Iris pigment epithelial cell (primary cell): ENCODE measurements at places on chromosomes 3 and 15.

GRCh38 chr15:51731549-51732267 is 5.7 kb downstream of the LYSMD2 start:
- DNase-seq = peak; percentile 90

- no peak for DNase-seq
These were observed 298.7 kb downstream of the CLSTN2 start for GRCh38 chr3:140233702-140234101.

DNA sequence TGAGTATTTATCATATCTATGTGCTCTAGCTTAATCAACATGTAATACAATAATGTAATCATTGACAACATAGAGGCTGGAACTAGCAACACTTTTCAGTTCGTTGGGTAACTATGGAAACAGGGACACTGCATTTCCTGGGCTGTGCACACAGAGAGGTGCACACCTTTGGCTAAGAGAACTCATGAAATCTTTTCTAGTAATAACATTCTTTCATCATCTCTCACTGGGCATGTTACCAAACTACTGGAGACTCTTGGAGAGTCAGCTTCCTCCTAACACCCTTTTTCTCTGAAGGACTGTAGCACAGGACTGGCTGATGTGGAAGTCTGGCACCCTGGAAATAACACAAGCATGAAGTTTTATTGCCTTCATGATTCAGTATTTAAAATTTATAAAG is 135.6 kb downstream of the KCNMB2 start:
- DNase-seq = peak; percentile 51

DNA sequence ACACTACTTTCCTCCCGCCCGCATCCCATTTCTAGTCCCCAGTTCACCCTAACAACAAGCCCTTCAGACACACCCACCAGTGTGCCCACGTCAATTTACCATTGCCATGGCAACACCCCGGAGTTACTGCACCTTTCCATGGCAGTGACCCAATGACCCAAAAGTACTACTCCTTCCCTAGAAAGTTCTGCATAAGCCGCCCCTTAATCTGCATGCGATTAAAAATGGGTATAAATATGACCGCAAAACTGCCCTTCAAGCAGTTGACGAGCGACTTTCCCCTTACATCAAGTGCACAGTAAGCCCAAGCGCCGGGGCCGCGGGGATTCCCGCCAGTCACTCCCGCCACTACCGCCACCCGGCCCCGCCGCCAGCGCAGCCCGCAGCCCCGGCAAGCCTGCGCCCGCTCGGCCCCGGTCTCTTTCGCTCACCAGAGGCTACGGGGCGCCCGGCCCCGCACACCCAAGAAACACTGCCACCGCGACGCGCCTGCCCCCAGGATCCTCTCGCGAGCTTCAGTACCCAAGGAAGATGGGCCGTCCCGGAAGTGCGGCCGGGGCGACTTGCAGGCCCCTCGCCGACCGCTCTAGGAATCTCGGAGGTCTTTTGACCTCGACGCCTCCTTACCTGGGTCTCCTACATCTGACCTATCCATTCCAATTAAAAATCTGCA is 27.2 kb upstream of the ZNF502 start:
- peak; percentile 90 for DNase-seq

DNA sequence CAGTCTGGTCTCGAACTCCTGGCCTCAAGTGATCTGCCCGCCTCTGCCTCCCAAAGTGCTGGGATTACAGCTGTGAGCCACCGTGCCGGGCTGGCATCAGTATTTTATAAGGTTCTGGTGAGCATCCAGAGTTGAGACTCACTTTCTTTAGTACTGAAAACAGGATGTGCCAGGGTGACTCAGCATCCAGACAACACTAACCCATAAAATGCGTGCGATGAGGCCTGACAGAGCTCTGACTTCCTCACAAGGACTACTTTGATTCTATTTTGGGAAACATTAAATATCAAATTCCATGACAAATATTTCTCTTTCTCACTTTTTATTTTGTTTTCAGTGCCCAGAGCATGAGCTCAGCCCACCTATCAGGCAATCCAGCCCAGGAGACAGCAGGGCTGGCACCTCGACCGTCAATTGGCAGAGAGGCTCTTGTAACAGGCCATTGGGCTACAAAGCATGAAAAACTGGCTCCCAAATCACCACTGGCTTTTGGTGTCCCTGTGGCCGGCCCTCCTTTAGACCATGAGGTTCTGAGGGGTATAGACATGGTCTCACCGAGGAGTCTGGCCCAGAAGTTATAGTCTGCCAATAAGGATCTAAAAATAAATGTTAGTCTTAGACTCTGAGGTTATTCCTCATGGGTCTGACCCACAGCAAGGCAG is 75.0 kb downstream of the FEM1B start:
- peak; percentile 93 for DNase-seq

- no peak for DNase-seq
These were observed 2.0 kb upstream of the GP9 start for GRCh38 chr3:129058441-129059200.

- DNase-seq = no peak
These were observed 53.4 kb downstream of the FILIP1L start for GRCh38 chr3:100060685-100061484.

DNA sequence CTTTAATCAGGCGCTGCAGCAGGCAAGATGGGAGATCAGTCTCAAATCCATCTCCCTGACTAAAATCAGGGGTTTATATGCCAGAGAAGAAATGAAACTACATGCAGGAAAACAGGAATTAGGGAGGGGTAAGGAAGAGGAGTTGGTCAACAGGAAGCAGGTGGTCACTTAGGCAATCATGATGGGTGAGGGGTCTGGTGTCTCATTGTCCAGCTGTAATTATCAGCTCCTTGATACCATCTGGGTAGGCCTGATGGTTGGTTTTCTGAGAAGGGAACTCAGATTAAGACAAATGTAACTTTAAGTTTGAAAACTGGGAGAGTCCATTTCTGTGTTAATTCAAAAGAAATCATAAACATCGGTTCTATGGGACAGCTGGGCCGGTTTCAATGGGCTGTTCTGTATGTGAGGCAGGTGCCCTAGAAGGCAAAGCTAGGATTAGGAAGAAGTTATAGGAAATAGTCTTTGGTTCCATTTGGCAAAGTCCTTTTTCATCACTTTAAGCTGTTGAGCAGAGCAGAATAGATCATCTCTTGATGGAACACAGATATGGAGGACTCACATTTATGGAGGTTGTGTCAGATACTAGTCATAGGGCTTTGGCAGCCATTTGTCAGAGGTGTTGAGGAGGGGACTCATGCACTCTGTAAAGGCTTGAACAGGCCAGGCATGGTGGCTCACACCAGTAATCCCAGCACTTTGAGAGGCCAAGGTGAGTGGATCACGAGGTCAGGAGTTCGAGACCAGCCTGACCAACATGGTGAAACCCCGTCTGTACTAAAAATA is 149.4 kb downstream of the VGLL4 start:
- no peak for DNase-seq

DNA sequence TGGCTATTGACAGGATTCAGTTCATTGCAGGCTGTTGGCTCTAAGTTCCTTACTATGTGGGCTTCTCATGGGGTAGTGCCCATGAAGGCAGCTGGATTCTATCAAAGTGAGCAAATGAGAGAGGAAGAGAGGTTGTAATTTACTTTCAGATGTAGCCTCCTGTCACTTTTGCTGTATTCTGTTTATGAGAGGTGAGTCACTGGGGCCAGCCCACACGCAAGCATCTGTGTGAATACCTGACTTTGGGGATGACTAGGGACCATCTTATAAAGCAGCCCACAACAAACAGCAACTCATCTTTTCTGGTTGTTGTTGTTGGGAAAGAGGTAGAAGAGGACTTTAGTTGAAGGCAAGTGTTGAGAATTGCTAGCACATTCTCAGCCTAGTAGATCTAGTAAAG is 506.3 kb upstream of the GRM7 start:
- DNase-seq = no peak

DNA sequence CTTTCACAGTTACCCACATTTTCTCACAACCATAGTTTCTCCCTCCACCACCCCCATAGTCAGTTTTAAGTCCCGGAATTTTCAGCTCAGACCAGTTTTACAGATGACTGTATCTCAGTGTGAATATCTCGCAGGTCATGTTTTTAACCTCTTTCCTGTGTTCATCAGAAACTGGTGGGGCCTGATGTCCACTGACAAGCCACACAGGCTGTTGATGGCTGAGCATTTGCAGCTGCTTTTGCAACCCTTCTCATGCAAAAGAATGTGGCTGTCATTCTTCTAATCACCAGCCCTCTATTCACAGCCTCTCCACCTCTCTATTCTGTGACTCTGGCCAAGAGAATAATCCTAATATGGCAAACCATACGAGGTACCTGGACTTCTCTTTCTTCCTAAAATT is 8.5 kb downstream of the GYG1 start:
- DNase-seq = peak; percentile 57

GRCh38 chr15:93703092-93703739 is 528.1 kb upstream of the MCTP2 start:
- DNase-seq = no peak

DNA sequence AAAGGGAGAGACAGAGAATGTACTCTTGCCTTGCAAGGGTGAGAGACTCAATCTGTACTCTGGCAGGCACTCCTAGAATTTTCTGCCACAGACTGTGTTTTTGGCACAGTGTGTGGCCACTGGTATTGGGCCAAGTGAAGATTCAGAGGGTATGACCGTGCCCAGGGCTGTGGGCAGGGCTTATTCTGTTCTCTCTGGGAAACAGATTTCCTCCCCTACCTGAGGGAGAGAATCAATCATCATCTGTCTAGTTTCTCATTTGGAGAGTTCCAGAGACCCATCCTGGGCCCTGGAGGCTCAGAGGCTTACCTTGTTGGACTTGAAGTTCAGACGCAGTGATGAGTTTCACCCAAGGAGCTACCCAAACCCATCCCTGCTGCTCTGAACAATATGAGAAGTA is 28.2 kb downstream of the CSTA start:
- no peak for DNase-seq

GRCh38 chr3:186966406-186966805 is 36.1 kb downstream of the ST6GAL1 start:
- DNase-seq = no peak

- no peak for DNase-seq
These were observed 39.1 kb downstream of the ATP2C1 start for GRCh38 chr3:130932979-130933378.

GRCh38 chr3:189914799-189915198 is 205.9 kb downstream of the P3H2 start:
- peak; percentile 97 for DNase-seq

DNA sequence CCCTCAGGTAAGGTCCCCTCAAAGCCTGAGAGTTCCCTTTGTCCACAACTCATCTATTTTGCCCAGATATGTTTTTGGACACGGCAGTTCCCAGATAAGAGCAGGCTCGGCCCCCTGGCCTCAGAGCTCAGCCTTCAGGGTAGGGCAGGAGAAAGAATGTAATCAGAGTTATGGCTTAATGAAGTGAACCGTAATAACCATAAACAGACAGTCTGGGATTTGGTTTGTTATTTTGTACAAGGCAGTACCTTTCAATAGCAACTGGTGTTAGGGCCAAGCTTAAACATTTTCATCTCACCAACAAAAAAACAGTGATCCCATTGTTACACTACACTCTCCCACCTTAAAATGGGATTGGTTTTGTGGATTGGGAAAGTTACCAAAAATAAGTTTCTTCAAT is 12.2 kb upstream of the ALDH1A3 start:
- no peak for DNase-seq

- DNase-seq = peak; percentile 66
These were observed 15.4 kb upstream of the RFC4 start for GRCh38 chr3:186821429-186822387.
